Right ventricle myocardium inferior (tissue), 1 donor: ENCODE measurements at places on chromosomes 16 and 17. TPM values are rescaled to one million over a fixed set of nuclear protein-coding genes. Genes with fewer than 3 reads are reported as not detected.

GRCh38 chr16:22050963-22051362 lies 41.4 kb upstream of the VWA3A start:
- no peak for DNase-seq

DNA sequence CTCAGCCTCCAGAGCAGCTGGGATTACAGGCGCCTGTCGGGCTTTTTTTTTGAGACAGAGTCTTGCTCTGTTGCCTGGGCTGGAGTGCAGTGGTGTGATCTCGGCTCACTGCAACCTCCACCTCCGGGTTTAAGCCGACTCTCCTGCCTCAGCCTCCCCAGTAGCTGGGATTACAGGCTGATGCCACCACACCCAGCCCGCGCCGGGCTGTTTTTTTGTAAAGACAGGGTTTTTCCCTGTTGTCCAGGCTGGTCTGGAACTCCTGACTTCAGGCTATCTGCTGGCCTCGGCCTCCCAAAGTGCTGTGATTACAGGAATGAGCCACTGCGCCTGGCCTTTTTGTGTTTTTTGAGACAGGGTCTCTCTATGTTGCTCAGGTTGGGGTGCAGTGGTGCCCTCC lies 27.4 kb upstream of the SPNS3 start:
- DNase-seq: no peak

The OTOA gene
- not detected for total RNA-seq

The TOM1L1 gene
- total RNA-seq: 10.5 TPM
